ENCODE measurements at places on chromosomes 13 and 19.

- no peak for DNase-seq
Observed at GRCh38 chr13:80400164-80400864, 59.4 kb upstream of the SPRY2 start.

- no peak for DNase-seq
Observed at GRCh38 chr13:48505012-48505411, 27.9 kb downstream of the RCBTB2 start.

- no peak for DNase-seq
Observed at GRCh38 chr13:102935896-102936321, 90.1 kb downstream of the ERCC5 start.

DNA sequence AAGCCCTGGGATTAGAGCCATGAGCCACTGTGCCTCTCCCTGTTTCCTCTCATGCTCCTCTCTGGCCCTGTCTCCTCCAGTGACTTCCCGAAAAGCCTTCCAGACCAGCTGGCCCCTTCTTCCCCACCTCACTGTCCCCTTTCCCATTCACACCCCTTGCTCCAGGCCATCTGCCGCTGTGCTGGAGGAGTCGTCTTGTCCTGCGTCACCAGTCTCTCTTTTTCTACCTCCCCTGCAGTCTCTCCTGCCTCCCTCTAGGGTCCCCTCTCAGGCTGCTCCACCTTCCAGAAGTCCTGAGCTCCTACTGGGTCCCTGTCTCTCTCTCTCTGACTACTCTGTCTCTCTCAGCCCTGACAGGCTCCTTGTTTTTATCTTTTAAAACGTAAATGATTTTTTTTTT, 5.3 kb upstream of the FFAR1 start:
- DNase-seq: no peak
